Naive thymus-derived CD8-positive, alpha-beta T cell (primary cell): ENCODE measurements at places on chromosomes 12 and 14.
A peak's percentile ranks its signal among the peaks of the same experiment; 100 is the strongest.

GRCh38 chr12:62466018-62466593 is 520 bp upstream of the MON2 start:
- no peak for DNase-seq

- no peak for DNase-seq
These were observed 40.6 kb downstream of the BRMS1L start for GRCh38 chr14:35866595-35867279.

GRCh38 chr12:53980802-53981496 is 4.0 kb upstream of the HOXC10 start:
- DNase-seq = no peak

DNA sequence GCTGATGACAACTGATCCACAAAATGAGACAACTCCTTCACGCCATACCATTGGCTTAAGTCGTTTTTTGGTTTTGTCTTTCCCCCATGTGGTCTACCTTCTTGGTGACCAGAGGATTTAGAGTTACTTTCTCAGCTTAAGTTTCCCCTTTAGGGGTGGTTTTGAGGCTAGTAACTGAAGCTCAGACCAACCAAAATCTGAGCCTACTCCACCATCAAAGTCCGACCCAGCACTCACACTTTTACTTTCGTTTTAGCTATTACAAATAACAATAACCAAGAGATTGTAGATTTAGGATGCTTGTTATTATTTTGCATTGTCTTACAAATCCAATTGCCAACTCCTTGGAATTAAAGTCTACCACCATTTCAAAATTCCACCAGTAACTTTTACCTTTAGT is 130.6 kb upstream of the MDM1 start:
- no peak for DNase-seq

DNA sequence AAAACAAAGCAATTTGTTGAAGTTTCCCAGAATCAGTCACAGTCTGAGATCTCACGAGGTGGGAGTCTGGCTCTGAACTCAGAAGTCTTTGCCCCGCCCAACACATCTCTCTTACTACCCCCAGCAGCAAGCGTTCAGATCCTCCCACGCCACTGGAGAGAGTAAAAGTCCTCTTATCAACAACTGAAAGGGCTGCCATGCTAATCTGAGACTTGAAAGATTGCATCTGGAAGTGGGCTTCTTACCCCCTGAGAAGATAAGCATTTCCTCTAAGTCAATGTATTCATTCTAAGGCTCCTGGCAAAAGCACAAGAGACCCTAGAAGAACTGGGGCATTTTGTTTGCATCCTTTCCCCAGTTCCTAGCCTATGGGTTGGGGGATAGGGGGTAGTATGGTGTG is 34.1 kb upstream of the STON2 start:
- no peak for DNase-seq

GRCh38 chr12:462936-463705 is 3.4 kb downstream of the B4GALNT3 start:
- no peak for DNase-seq

DNA sequence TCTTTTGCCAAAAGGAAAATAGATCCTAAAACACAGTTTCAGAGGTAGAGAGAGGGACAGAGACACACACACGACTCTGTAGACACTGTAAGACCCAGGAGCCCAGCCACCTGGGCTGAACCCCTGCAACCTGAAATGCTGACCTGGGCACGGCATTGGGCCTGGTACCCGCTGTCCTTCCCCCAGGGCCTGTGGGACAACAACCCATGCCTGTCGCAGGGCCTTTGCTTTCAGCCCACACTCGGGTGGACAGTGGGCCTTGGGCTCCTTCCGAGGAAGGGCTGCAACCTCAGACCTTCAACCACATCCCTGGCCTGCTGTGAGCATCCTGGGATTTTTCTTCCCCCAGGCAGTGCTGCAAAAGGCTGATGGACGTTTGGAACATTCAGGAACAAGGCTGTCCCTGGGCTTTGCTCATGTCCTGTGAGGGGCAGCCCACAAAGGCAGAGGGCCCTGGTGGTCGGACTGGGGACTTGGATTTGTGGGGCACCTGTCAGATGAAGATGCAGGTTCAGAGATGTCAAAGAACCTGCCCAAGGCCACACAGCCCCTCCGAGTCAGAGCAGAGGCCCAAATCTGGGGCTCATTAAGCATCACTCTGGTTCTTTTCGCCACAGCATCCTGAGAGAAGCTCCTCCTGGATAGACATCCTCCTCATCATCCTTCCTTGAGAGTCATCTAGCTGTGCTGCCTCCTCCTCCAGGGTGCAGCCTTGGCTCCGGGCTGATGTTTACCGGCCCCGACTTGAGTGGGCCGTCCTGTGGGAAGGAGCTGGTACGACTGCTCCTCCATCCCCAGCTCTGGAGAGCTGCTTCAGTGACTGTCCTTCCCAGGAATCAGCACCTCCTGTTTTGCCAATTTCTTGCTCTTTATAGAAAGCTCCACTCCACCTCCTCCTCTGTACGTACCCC is 32.7 kb downstream of the CCDC92 start:
- DNase-seq = no peak

- no peak for DNase-seq
These were observed 33.6 kb downstream of the HCAR2 start for GRCh38 chr12:122669397-122670070.

DNA sequence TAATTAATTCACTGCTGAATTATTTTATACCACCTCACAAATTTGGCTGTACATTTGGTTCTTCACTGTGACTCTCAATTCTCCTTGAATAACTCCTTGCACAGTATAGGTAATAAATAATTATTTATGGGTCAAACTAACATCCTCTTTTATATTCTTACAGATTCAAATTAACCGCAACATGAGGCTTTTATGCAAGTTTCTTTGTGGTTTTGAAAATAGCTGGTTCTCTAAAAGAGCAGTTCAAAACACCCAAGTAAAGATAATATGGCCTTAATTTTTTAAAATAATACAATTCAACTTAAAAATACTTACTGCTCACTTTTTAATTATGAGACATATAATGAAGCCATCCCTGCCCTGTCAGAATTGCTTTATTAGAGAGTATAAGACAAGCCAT is 12.9 kb upstream of the TRIM9 start:
- DNase-seq = no peak

DNA sequence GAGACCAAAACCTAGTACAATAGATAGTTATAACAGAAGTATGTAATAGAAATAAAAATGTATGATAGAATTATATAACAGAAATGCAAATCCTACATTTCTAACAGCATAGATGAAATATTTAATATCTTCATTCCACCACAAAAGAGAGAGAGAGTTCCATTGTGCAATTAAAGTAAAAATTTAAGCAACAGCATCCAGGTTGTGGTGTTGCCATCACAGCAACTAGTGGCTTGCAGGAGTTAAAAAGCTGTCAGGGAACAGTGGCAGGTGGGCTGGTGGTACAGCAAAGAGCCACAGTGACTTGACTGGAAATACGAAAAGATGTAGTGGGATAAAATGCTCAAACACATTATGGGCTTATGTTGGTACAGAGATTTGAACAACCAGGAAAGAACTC is 57.1 kb upstream of the MDM1 start:
- DNase-seq = no peak

DNA sequence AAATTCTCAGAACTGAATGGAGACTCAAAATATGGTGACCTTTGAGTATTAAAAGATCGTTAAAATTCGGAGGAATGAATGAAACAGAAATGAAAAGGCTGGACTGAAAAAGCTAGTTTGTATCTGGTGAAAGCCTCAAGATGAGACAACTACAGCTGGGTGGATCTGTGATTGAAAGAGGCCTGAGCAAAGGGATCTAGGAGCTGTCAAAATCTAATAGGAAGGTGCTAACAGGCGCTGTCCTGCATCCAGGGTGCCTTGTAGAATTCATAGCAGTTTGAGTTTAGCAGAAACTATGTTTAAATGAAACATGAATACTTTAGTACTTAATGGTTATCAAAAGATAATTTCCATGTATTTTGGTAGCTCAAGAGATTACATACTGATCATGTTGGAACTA is 2.3 kb downstream of the YY1 start:
- no peak for DNase-seq

DNA sequence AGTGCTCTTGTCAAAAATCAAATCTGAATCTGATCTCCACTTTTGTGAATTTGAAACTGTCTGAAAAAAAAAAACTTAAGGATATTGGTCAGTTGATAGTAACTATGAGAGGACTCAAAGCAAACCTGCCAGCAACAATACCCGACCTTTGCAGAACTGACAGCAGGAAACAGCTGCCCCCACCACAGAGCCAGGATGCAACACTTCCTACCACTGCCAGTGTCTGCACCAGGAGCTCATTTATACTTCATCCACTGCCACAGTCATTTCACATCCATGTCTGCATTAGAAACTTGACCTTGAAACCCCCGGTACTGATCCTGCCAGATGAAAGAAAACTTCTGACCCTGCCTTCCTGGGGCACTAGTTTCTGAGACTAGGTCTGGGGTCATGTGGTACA is 27.4 kb upstream of the RXYLT1 start:
- no peak for DNase-seq

- DNase-seq = no peak
These were observed 900 bp downstream of the AMN start for GRCh38 chr14:102923201-102923924.

- DNase-seq = no peak
These were observed 177.5 kb upstream of the CAND1 start for GRCh38 chr12:67091678-67092077.

GRCh38 chr12:31234053-31234840 is 91.7 kb downstream of the SINHCAF start:
- no peak for DNase-seq

GRCh38 chr14:96126339-96126782 is 78.3 kb upstream of the BDKRB2 start:
- peak; percentile 84 for DNase-seq

DNA sequence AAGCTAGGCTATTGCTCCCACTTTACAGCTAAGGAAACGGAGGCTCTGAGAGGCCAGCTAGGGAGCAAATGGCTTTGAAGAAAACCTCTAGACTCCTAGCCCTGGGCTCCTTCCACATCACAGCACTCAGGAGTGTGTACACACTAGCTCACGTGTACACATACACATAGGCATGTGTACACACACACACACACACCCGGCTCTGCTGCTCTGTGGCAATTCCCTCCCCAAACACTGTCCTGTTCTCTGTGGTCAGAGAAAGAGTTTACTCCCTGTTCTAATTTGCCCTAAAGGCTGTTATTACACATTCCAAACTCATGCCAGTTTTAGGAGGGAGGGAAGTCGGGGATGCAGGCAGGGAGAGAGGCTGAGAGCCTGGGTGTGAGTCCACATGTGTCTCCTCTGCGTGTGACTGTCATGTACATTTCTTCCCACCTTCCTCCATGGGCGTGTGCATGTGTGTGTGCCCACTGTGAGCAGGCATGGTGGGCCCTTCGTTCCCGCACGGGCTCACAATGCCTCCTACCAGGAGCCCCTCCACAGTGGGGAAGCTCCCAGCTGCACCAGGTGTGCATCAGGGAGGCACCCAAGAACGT is 14.2 kb downstream of the TRPV4 start:
- DNase-seq = no peak

GRCh38 chr14:60220084-60220483 is 28.9 kb upstream of the PPM1A start:
- no peak for DNase-seq

DNA sequence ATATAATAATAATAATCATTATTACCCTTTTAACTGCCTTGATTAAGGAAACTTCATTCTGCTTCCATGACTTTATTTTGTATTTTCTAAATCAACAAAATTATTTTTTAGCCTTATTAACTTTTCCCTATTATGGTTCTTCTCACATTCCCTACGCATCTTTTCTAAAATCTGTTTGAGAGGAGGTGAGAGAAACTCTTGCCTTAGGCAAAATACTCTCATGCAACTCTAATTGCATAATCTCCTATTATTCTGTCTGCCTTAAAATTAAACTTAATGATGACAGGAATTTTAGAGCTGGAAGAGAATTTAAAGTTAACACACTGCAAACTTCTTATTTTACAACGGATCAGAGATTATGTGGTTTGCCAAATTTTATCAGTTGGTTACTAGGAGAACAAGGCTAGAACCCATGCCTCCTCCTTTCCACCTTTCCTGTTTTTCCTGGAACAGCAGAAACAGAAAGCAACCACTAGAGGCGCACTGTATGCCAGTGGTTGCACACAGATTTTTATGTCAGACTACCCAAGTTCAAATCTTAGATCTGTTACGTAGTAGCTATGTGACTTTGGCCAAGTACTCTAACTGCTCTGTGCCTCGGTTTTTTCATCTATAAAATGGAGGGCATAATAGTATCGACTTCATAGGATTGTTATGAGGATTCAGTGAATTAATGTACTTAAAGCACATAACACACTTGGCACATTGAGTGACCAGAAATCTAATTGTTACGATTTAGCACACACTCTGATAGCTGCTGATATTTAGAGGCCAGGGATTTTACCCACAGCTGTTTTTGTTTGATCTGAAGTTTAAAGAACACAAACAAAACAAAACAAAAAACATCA is 4.3 kb upstream of the BRMS1L start:
- DNase-seq = no peak

- DNase-seq = no peak
These were observed 20.7 kb upstream of the STAB2 start for GRCh38 chr12:103566398-103566797.

- no peak for DNase-seq
These were observed at the start of gene IL31 for GRCh38 chr12:122174155-122174845. IL31 (minus strand) TSS chr12:122174221; CDS start chr12:122174172, 49 bp downstream.

- DNase-seq = no peak
These were observed 1026.9 kb upstream of the FOXG1 start for GRCh38 chr14:27739657-27740156.

- DNase-seq = no peak
These were observed 34.8 kb downstream of the TMCC3 start for GRCh38 chr12:94615260-94616181.

- DNase-seq = no peak
These were observed 10.7 kb downstream of the FGF6 start for GRCh38 chr12:4434706-4435425.

GRCh38 chr12:68189821-68190242 is 30.3 kb upstream of the IFNG start:
- peak; percentile 38 for DNase-seq

DNA sequence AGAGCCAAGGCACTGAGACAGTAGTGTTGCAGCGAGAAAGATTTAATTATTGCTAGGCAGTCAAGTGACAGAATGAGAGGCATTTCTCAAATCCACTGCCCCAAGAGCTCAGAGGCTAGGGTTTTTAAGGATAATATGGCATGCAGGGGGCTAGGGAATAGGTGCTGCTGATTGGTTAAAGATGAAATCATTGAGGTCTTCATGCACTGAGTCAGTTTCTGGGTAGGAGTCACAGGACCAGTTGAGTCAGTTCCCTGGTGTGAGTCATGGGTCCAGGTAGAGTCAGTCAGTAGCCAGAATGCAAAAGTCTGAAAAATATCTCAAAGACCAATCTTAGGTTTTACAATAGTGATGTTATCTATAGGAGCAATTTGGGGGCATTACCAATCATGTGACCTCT is 323.8 kb downstream of the RGS6 start:
- DNase-seq = no peak

GRCh38 chr12:12503384-12504078 is 59.1 kb downstream of the DUSP16 start:
- DNase-seq = no peak

- DNase-seq = no peak
These were observed 17.8 kb downstream of the ANKLE2 start for GRCh38 chr12:132743831-132744230.

DNA sequence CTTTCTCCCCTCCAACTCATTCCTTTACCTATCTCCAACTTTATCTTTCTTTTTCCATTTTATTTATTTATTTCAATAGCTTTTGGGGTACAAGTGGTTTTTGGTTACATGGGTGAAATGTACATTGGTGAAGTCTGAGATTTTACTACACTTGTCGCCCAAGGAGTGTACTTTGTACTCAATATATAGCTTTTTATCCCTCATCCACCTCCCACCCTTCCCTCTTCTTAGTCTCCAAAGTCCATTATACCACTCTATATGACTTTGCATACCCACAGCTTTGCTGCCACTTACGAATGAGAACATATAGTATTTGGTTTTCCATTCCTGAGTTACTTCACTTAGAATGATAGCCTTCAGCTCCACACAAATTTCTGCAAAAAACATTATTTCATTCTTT is 152.6 kb upstream of the NUDT4 start:
- DNase-seq = no peak
